ENCODE measurements at places on chromosomes 2 and 18. TPM values are rescaled to one million over a fixed set of nuclear protein-coding genes. Genes with fewer than 3 reads are reported as not detected.

The SIX3 gene
- total RNA-seq: 0.38 TPM

The ANKRD53 gene
- 5.5 TPM for total RNA-seq

The ITGA4 gene
- 0.68 TPM for total RNA-seq

The FNDC4 gene
- 5.1 TPM for total RNA-seq

The GLI2 gene
- total RNA-seq: 7.9 TPM

The NT5DC4 gene
- not detected for total RNA-seq

The C2orf69 gene
- total RNA-seq: 12.2 TPM

The TMEM214 gene
- total RNA-seq: 47.3 TPM

The MPP4 gene
- total RNA-seq: not detected

The ALPP gene
- not detected for total RNA-seq

The ASTL gene
- total RNA-seq: 0.87 TPM

The SERPINB11 gene
- 0.45 TPM for total RNA-seq

The CYS1 gene
- total RNA-seq: 1.8 TPM

The DNER gene
- 29.4 TPM for total RNA-seq

The CYRIA gene
- total RNA-seq: 3.6 TPM

The FAM161A gene
- 1.7 TPM for total RNA-seq

The NCKAP5 gene
- total RNA-seq: 6.4 TPM

The IL1R2 gene
- 102 TPM for total RNA-seq

The SERPINB7 gene
- 214 TPM for total RNA-seq

The FMNL2 gene
- total RNA-seq: 15.8 TPM

The ANKRD36 gene
- 54.8 TPM for total RNA-seq

The SH3RF3 gene
- 2.9 TPM for total RNA-seq

The PJVK gene
- 3.1 TPM for total RNA-seq

The UCN gene
- not detected for total RNA-seq

The KCNG2 gene
- not detected for total RNA-seq

The MARS2 gene
- 9.4 TPM for total RNA-seq

The COLEC11 gene
- 0.68 TPM for total RNA-seq

The GALR1 gene
- not detected for total RNA-seq

The RNF152 gene
- 83.0 TPM for total RNA-seq

The CRYGD gene
- not detected for total RNA-seq

The FOXD4L1 gene
- total RNA-seq: 0.19 TPM

The SNTG2 gene
- total RNA-seq: 0.99 TPM

The FOSL2 gene
- total RNA-seq: 356 TPM

The POU3F3 gene
- 1.3 TPM for total RNA-seq

The SPAG16 gene
- total RNA-seq: 19.3 TPM

The LIPG gene
- 11.8 TPM for total RNA-seq

The COLEC12 gene
- 2.1 TPM for total RNA-seq

The FSIP2 gene
- 10.1 TPM for total RNA-seq

The STAMBP gene
- total RNA-seq: 34.9 TPM
